ENCODE measurements at places on chromosomes 1 and 21. TPM values are rescaled to one million over a fixed set of nuclear protein-coding genes. Genes with fewer than 3 reads are reported as not detected.

The PBX1 gene
- 62.4 TPM for total RNA-seq

The CCDC30 gene
- 0.55 TPM for total RNA-seq

The RASSF5 gene
- total RNA-seq, result 0.50 TPM

The NBPF4 gene
- total RNA-seq, result not detected

The B3GALT2 gene
- total RNA-seq, result under 0.01 TPM

The AXDND1 gene
- 0.22 TPM for total RNA-seq

The KISS1 gene
- 0.22 TPM for total RNA-seq

The KCNJ15 gene
- 0.75 TPM for total RNA-seq

The FMN2 gene
- total RNA-seq, result 6.0 TPM

The EFCAB14 gene
- total RNA-seq, result 26.9 TPM

The ZBTB17 gene
- total RNA-seq, result 47.1 TPM

The VWA5B1 gene
- not detected for total RNA-seq

The HPCA gene
- total RNA-seq, result not detected

The ZNF648 gene
- not detected for total RNA-seq

The IL6R gene
- 11.9 TPM for total RNA-seq

The PYCR2 gene
- total RNA-seq, result 38.3 TPM

The KCNK1 gene
- 32.8 TPM for total RNA-seq

The NCMAP gene
- total RNA-seq, result not detected

The HTR6 gene
- total RNA-seq, result not detected

The BACE2 gene
- 25.2 TPM for total RNA-seq

The GCSAML gene
- total RNA-seq, result under 0.01 TPM

The AMY2A gene
- total RNA-seq, result not detected

The RNU11 gene
- not detected for total RNA-seq

The C1orf198 gene
- 32.9 TPM for total RNA-seq

The AMY1C gene
- not detected for total RNA-seq

The KCNJ9 gene
- not detected for total RNA-seq

The REG4 gene
- not detected for total RNA-seq

The RGS7 gene
- 0.62 TPM for total RNA-seq

The DCDC2B gene
- 0.12 TPM for total RNA-seq

The ARHGAP30 gene
- total RNA-seq, result not detected

The HAO2 gene
- not detected for total RNA-seq

The MSH4 gene
- total RNA-seq, result 0.25 TPM

The XPR1 gene
- 17.8 TPM for total RNA-seq

The MCOLN2 gene
- 2.7 TPM for total RNA-seq

The MYBPH gene
- 0.75 TPM for total RNA-seq

The OR2L3 gene
- 0.12 TPM for total RNA-seq

The GABRD gene
- not detected for total RNA-seq
